ENCODE measurements at places on chromosomes 13 and 19. TPM values are rescaled to one million over a fixed set of nuclear protein-coding genes. Genes with fewer than 3 reads are reported as not detected.

DNA sequence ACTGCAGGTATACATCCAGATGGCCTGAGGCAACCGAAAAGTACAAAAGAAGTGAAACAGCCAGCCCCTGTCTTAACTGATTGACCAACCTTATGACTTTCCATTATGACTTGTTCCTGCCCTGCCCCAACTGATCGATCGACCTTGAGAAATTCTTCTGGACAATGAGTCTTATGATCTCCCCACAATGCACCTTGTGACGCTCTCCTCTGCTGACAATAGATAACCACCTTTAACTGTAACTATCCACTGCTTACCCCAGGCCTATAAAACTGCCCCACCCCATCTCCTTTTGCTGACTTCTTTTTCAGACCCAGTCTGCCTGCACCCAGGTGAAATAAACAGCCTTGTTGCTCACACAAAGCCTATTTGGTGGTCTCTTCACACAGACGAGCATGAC, 11.2 kb downstream of the ZNF83 start:
- DNase-seq, result no peak

DNA sequence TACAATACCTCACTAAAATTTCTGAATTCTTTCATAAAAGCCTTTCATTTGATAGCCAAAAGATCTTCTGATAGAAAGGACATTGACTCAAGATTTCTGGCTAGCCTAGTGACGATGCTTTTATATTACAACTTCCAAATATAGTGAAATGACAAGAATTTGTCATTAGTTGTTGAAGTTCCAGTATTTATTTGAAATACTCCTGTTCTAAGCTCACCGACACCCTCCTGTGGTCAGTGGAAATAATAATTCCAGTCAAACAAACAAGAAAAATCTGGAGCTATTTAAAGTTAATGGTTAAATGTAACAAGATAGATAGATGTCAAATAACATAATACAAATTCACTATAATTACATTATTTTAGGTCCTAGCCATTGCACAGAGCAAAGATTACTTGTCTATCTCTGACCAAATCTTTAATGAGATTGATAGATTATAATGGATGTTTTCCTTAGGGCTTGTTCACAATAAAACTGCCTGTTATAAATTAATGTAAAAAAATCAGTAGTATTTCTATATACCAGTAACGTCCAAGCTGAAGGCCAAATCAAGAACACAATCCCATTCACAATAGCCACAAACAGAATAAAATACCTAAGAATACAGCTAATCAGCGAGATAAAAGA, 195.5 kb downstream of the RGCC start:
- peak; percentile 60 for DNase-seq

GRCh38 chr13:57527114-57527735, 104.3 kb upstream of the PCDH17 start:
- no peak for DNase-seq

GRCh38 chr13:98537740-98538139, 39.2 kb downstream of the STK24 start:
- DNase-seq, result no peak

DNA sequence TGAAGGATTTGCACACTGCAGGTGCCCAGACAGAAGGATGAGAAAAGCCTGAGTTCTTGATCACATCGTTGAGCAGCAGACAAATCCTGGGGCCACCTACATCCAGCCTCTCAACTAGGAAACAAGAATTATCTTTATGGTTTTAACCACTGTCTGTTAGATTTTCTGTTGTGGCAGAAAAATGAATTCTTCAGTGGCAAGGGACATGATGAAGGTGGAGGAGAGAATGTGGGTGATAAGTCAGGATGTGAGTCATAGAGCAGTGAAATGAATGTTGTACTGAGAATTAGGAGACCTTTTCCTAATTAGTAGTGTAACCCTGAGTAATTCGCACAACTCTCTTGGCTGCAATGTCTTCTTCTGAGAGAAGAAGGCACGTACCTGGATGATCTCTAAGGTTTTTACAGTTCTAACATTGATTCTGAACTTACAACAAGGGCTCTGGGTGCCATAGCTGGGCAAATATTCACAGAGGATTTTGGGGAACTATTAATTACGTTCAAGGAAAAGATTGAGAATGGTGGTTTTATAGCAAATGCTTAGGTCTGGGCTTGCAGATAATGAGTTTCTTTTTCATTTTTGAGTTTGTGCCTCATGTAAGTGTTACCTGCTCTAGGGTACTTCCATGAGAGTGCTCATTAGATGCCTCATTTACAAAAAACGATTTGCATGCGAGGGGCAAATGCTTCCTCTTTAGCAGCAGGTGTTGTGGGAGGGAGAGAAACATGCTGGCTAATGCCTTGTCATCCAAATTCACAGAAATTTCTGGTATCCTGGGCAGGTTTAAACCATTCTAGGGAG, 111.0 kb upstream of the KL start:
- no peak for DNase-seq

DNA sequence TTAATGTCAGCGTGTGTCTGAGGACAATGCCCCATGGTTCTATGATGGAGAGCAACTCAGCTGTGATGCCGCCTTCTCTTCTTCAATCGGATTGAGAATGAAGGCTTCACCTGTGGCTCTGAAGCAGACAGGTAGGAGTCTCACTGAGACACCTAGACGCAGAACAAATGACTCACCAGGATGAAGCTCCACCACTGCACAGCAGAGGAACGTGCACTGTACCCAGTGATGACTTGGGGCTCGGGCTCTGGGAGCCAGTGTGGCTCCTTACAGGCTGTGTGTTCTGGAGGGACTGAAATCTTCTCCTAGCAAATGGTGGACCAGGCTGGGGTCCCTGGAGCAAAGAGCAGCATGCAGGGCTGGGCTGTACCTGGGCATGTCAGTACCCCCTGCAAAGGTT, 44.0 kb downstream of the CCDC70 start:
- DNase-seq, result no peak

GRCh38 chr19:47658431-47659348, 49.8 kb downstream of the BICRA start:
- peak; percentile 92 for DNase-seq

GRCh38 chr13:23470790-23471614, 37.5 kb upstream of the SACS start:
- no peak for DNase-seq

DNA sequence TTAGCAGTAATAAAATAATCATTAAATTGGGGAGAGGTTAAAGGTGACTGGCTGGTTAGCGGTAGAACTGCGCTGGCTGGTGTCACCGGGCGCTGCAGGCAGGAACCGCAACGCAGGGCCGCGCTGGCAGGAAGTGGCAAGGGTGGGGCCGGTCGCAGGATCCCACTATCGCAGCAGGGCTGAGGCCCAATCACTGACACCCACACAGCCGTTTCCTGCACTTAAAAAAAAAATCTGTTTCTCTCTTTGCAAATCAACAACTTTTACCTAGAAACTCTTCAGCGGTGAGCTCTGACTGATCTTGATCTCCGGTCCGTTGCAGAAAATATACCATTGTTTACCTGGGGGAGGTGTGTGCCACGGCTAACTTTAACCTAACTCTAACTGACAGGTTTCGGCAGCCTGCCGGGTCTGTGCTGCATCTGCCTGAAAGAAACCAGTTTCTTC, 46.9 kb downstream of the KLF2 start:
- DNase-seq, result no peak

GRCh38 chr13:111614613-111615012, 294.2 kb downstream of the TEX29 start:
- DNase-seq, result no peak

The KIR2DL4 gene
- total RNA-seq, result not detected
